ENCODE measurements at places on chromosomes 11 and 22.

DNA sequence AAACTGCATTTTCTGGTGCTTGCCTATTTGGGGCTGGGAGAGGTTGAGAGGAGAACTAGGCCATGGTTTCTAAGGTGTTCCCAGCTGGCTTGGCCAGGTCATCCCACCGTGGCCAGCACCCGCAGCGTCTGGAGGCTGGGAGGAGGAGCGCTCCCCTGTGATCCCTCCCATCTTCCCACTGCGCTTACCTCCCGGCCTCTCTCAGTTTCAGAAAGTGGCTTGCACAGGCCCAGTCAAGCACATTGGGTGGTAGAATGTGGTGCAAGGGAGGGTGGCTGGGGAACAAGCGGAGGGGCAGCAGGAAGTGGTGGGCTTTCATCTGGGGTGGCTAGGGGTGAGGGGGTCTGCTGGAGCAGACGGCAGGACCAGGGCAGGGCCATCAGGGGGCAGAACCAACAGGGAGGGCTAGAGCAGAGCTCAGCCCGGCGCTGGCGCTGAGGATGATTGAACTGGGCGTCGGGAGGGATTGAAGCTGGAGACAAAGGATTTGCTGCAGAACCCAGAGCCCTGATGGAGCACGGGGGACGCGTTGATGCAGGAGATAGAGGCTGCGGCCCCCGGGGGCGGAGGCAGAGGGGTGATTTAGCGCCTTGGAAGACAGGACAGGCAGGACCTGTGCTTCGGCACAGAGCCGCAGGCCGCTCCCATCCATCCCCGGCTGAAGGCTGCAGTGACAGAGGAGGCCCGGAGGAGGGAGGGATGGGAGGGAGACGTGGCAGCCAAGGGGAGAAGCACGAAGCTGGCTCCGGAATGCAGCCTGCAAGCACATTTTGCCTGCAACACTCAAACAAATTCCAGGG is 76.0 kb downstream of the TRIM29 start:
- DNase-seq, result no peak

- DNase-seq, result no peak
These were observed 4.3 kb downstream of the SF3B2 start for GRCh38 chr11:66056501-66056900.

DNA sequence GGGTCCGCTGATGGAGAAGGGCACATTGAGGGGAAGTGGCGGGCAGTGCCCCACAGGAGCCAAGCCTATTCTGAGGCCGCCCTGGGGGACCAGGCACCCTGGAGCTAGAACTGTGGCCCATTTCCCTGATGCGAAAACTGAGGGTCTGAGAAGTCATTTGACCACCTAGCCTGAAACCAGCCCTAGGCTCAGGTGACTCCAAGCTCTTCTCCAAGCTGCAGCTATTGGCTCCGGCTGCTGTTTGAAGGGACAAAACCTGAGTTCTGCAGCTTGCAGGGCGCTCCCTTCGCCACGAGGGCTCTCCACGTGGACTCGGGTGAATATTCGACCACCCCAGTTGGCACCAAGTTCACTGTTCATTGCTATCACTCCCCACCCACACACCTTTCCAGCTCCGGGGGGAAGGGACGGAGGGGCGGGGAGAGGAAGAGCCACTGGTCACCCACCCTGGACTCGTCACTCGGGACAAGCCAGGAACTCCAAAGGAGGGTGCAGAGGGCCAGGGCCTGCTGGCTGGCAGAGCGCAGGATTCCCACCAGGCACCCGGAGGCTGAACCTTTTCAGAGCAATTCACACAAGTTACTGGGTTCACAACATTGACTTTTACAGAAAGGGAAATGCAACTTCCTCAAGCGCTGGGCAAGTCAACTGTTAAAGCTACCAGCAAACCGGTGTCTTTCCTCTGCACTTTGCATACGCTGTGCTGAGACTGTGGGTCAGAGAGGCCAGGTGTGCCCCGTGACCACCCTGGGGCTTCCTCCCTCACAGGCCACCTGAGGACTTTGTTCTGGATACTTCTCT is 1.1 kb upstream of the RAC2 start:
- DNase-seq, result no peak

DNA sequence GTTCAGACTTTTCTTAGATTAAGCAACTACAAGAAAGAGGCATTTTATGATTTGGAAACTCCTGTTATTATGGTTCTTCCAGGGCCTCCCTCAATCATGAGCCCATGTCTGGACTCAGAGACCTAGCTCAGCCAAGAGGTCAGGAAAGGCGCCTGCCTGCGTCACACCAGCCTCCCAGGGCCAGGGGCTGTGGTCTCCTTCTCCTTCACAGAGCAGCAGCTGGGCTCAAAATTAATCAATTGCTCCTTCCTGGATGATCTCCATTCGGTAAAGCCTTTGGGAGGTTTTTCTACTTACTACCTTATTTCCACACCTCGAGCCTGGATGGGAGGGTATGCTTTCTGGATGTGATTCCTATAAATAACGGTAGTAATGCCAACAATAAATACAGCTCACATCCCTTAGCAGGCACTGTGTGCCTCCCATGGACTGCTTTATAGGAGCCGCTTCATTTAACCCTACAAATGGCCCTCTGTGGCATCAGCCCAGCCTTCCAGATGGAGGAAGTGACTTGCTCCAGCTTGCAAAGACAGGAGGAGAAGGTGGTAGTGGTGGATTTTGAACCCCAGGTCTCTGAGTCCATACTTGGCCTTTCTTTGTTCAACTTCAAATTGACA is 1445.6 kb downstream of the TBC1D22A start:
- no peak for DNase-seq

- peak; percentile 39 for DNase-seq
These were observed 4.1 kb upstream of the MAPK11 start for GRCh38 chr22:50274311-50274710.

- no peak for DNase-seq
These were observed 227.8 kb downstream of the DCDC1 start for GRCh38 chr11:31141789-31142188.

DNA sequence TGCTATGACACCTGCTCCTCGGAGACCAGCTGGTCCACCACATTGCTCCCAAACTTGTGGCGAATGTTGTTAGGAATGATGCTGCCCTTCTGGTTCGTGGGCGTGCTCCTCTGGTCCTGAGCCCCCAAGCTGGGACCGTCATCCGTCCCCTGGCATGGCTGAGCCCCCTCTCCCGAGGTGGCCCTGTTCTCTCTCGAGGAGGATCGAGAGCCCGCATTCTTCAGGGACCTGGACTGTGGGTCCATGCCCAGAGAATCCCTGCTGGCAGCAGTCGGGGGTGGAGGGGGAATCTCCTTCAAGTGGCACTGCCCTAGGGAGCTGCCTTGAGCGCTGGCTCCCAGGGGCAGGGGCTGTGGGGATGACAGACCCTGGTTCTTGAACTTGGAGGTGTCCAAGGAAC is 17.4 kb downstream of the TST start:
- no peak for DNase-seq

DNA sequence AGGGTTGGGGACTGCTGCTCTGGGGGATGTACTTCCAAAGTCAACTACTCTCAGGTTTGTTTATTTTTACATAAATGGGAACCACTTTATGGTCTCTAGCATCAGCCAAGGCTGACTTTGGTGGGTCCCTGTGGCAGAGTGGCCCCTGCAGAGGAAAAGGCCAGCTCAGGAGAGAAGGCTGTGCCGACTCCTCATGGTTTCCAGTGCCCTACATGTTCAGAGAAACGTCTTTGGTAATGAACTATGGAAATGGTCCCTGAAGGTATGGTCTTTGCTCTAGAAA is 3.0 kb upstream of the ZDHHC8 start:
- no peak for DNase-seq

- DNase-seq, result no peak
These were observed 2.2 kb upstream of the BPIFC start for GRCh38 chr22:32466496-32466895.

GRCh38 chr11:125978181-125978716 is 32.4 kb downstream of the VSIG10L2 start:
- DNase-seq, result no peak

GRCh38 chr22:37657590-37658132 is 862 bp upstream of the PDXP start:
- DNase-seq, result no peak

DNA sequence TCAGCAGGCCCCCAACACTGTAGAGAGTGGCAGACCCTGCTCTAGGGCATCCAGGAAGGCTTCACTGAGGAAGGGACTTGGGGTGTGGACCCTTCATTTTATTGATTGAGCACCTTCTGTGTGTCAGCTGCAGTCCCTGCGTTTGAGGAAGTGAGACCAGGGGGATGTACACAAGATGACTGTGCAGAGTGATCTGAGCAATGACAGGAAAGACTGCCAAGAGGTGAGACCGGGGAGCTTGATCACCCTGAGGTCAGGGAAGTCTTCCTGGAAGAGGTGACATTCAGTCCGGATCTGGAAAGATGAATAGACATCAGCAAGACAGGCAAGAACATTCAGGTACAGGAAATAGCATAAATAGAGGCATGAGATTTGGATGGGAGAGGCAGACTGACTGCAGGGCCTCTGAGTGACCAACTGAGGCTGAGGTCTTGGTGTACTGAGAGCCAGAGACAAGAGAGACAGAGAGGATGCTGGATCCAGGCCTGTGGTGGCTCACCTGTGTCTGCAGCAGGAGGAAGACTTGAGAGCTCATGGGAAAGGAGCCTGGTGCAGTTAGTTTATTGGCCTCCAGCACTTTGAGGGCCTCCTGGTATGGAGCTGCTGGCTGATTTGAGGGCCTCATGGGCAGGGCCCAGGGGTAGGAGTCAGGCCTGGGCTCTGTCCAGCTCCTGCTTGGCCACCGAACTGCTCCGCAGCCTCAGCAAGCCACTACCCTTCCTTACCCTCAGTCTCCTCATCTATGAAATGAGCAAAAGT is 5.2 kb downstream of the DGAT2 start:
- DNase-seq, result no peak

GRCh38 chr11:92917927-92918326 is 51.5 kb upstream of the MTNR1B start:
- DNase-seq, result no peak

DNA sequence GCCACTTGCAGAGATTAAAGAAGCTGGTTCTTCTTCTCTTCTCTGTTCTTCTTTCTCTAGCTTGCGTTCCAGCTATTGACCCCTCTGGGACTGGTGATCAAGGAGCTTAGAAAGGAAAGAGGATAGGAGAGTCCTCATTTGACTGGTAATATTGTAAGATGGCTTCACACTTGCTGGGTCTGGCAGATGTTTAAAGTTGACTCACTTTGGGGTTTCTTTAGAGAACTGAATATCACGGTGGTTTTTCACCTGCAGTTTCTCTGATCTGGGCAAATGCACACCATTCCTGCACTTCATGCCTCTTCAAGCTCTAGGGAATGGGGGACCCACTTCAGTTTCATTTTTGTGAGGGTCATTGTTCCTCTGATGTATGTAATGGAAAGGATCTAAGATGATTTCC is 41.8 kb upstream of the DEUP1 start:
- DNase-seq, result no peak

GRCh38 chr11:8732748-8733241 is 50.2 kb downstream of the RPL27A start:
- DNase-seq, result no peak

DNA sequence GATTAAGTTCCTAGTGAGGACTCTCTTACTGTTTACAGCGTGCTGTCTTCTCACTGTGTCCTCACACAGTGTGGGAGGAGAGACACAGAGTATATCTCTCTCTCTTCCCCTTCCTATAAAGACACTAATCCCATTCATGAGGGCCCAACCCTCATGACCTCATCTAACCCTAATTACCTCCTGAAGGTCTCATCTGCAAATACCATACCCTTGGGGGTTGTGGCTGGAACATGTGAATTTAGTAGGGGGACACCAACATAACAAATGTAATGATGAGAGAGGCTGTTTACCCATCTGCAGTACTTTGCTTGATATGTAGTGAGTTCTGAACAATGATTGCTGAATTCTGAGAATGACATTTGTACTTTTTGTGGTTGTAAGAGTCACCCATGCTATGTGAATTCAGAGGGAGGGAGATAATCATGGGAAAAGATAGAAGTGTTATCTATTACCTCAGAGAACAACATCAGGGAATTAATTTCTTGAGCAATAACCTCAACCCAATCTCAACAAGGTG is 4.9 kb upstream of the OR52W1 start:
- no peak for DNase-seq

- no peak for DNase-seq
These were observed 6.8 kb upstream of the TMEM123 start for GRCh38 chr11:102459393-102459792.

- DNase-seq, result no peak
These were observed 9.3 kb upstream of the ADORA2A start for GRCh38 chr22:24417901-24418641.

DNA sequence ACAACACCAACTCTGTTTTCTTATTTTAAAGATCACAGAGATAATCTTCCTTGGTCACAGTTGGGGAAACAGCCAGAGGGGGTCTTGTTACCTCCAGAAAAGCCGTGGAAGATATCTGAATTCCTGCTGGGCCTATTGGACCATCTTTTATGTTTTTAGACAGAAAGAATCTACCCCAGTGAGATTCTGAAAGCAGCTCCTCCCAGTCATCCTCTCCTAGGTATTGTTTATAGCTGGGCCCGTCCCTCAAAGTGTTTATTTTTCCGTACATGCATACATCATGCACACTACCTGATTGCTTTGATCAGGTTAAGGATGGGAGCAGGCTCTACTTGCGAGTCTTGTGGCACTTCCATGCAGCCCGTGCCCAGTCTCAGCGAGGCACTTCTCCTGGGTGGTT is 742.4 kb downstream of the NTM start:
- no peak for DNase-seq

- DNase-seq, result no peak
These were observed 244.0 kb downstream of the TBC1D22A start for GRCh38 chr22:47006433-47006832.

GRCh38 chr11:117933930-117934329 is 4.7 kb upstream of the TMPRSS13 start:
- no peak for DNase-seq

GRCh38 chr11:70158201-70158600 is 44.9 kb upstream of the FADD start:
- DNase-seq, result no peak

- DNase-seq, result no peak
These were observed 257.7 kb upstream of the CCDC90B start for GRCh38 chr11:83543706-83544439.

- DNase-seq, result no peak
These were observed 1.6 kb downstream of the C11orf87 start for GRCh38 chr11:109423466-109424190.

DNA sequence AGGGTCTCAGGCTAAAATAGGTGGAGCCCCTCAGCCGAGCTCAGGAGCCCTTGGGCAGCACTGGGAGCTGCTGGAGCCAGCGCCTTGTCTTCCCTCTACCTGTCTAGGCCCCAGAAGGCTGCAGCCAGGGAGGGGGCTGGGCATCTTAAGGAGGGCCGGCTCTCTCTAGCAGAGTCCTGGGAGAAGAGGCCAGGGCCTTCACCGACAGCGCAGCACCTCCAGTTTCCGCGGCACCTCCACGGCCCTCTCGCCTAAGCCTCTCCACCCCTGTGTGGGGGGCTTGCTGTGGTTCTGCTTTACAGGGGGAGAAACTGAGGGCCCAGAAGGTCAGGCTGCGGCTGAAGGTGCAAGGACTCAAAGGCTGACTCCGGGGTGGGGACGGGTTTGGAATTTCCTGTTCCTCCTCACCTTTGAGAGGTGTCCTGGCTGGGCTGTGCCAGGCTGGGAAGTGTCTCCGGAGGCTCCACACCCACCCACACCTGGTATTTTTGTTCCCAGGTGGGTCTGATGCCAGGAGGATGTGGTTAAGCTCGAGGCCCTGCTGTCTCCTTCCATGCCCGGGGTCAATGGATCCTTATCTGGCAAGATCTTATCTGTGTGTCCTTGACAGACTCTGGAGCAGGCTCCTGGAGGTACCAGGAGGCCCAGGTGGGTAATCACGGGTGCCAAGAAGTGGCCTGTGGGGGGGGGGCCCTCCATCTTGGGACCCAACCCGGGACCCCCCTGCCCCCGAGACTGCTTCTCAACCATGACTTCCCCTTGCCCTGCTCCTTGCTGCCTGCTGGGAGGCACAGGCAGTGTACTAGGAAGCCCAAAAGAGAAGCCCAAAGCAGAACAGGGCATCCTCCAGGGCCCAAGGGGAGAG is 95.3 kb upstream of the FGF3 start:
- DNase-seq, result no peak
